Right renal pelvis (tissue), 4 donors: ENCODE measurements at places on chromosomes 12 and 14. TPM values are rescaled to one million over a fixed set of nuclear protein-coding genes. Genes with fewer than 3 reads are reported as not detected.

- no peak for DNase-seq
Observed at GRCh38 chr12:96197503-96198272, 3.5 kb downstream of the ELK3 start.

DNA sequence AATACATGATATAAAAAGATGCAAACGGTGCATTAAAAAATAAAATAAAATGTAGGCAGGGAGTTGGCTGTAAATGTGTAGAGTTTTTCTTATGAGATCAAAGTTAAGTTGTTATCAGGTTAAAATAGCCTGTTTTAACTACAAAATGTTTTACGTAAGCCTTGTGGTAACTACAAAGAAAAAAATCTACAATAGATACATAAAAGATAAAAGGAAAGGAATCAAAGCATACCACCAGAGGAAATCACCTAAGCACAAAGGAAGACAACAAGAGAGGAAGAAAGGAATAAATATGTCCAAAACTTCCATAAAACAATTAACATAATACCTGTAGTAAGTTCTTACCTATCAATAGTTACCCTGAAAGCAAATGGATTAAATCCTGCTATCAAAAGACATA is 12.2 kb downstream of the NELL2 start:
- DNase-seq, result no peak

Gene SERPINA6
- polyA plus RNA-seq, result 10.4 TPM

Gene ASCL1
- 0.09 TPM for polyA plus RNA-seq

DNA sequence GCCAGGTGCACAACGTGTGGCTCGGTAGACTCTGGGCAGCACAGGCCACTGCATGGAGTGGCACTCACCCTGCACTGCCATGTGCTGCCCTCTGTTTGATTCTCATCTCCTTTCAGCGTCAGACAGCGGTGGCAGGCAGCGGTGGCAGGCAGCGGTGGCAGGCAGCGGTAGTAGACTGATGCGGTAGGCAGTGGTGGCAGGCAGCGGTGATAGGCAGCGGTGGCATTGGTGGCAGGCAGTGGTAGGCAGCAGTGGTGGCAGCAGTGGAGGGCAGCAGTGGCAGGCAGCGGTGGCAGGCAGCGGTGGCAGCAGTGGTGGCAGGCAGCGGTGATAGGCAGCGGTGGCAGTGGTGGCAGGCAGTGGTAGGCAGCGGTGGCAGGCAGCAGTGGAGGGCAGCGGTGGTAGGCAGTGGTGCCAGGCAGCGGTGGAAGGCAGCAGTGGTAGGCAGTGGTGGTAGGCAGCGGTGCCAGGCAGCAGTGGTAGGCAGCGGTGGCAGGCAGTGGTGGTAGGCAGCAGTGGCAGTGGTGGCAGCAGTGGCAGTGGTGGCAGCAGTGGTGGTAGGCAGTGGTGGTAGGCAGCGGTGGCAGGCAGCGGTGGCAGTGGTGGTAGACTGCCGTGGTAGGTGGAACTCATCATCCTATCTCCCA is 6.0 kb upstream of the MEG3 start:
- no peak for DNase-seq
